ENCODE measurements at places on chromosomes 6 and 20.
A peak's percentile ranks its signal among the peaks of the same experiment; 100 is the strongest.

- no peak for DNase-seq
Observed at GRCh38 chr20:15265581-15266309, 928.3 kb upstream of the FLRT3 start.

- DNase-seq, result no peak
Observed at GRCh38 chr6:12533586-12533985, 183.0 kb upstream of the PHACTR1 start.

GRCh38 chr6:34514593-34515472, 41.3 kb downstream of the SPDEF start:
- DNase-seq, result peak; percentile 35

- DNase-seq, result no peak
Observed at GRCh38 chr6:110874880-110875547, 429 bp downstream of the AMD1 start.

DNA sequence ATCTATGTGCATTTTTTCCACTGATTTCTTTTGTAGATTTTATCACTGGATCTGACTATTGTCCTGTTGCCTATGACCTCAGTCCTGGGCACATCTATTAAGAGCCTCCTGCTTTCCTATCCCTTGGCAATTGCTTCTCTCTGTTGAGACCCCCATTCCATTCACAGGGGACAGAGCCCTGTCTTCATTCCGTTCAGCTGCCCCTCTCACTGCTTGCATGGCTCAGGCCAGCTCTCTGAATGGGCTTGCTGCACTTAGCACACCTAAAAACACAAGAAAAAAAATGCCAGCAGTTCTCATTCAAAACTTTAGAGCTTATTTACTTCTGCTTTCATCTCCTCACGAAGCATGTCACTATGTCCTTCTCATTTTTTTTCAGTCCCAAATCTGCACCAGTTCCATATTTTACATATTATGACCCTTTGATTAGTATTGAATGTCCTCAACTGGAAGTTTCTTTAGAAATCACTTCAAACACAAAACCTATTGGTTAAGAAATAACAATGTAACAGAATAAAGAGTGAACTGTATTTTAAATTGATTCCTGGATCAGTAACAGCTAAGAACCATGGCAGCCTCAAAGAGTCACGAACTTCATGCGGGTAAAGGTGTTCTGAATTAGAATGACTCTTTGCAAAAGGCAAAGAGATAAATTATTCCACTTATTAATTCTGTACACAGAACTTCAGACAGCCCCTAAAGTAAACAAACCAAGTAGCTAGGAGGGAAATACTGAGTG, 616.5 kb downstream of the C6orf118 start:
- DNase-seq, result no peak

DNA sequence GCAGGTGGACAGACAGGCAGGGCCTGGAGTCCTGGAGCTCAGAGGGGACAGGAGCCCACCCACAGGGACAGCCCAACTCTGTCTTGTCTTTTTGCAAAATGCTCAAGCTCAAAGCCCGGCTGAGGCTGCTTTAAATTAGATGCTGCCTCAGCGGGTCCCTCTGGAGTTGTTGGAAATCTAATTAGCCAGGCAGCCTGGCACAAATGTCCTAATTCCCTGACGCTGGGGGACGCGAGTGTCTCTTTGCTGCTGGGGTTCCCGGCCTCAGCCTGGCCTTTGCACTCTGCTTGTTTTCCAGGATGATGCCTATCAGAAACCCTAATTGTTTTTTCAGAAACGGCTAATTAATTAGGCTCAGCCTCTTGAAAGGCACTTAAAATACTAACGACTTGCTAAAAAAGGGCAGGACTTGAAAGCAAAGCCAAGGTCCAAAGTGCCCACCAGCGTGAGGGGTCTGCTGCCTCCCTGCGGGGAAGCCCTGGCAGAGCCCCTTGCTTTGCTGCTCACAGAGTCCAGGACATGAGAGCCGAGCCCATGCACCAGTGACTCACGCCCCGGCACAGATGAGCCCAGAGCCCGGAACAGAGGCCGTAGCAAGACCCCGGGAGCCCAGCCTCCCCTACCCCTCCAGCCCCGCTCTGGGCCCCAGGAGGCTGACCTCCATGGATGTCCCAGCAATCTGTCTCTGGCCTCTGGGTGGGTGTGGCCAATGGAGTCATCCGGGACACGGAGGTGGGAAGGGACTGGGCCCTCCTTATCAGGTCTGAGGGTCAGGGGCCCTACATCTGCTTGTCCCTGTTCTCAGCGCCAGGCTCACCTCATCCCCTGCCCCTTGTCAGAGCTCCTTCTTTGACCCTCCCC, 46.0 kb upstream of the BHLHE23 start:
- DNase-seq, result no peak

GRCh38 chr6:24330137-24330732, 27.6 kb downstream of the DCDC2 start:
- no peak for DNase-seq

- no peak for DNase-seq
Observed at GRCh38 chr6:138205437-138206094, 12.7 kb downstream of the PBOV1 start.

- no peak for DNase-seq
Observed at GRCh38 chr6:145733207-145733606, 2.1 kb downstream of the EPM2A start.

GRCh38 chr20:14918976-14919375, 581.6 kb upstream of the FLRT3 start:
- DNase-seq, result no peak

DNA sequence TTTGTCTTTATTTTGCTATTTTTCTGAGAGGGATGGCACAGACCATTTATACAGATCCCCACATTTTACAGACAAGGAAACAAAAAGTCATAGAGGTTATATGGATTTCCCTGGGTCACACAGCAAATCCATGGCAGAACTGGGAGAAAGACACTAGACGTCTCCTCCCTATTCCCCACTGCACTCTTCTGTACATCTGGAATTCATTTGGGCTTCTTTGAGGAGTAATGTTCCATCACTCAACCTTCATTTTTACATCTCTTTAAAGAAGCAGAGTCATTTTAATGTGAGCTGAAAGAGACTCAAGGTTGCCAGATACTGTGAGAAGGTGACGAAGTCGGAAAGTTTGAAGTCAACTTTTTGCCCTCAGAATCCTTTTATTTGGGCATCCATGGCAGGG, 207.3 kb downstream of the OTOR start:
- DNase-seq, result no peak

GRCh38 chr20:62875419-62876361, 14.1 kb upstream of the TCFL5 start:
- peak; percentile 20 for DNase-seq

DNA sequence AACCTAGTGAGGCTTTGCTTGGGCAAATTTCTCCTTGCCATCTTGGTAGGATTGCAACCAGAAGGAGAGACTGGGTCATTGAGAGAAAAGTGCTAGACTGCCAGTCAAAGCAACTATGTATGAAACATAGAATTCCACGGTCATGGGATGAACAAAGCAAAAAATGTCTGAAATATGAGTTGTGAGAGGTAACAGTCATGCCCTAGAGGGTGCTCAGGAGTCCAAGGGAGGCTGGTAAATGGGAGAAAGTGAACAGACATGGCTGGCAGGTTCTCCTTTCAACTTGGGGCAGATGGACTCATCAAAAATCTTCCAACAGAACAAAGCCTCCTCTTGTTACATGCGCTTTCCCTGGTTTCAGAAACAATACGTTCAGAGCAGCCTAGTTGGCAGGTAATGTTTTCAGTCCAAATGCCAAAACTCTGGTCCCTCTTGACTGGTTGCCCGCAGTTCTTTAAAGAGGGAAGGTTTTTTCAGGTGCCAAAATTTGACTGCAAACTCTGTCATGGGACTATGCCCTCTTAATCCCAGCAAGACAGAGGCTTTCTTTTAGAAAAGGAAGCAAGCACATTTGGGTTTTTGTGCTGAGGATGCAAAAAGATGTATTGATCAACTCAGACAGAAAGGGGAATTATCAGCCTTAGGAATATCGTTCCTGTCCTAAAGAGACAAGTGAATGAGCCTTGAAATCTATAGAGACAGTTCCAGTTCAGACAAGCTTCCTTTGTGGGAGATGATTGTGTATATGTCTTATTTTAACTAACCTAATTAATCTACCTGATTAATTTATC, 68.5 kb upstream of the SASH1 start:
- no peak for DNase-seq

DNA sequence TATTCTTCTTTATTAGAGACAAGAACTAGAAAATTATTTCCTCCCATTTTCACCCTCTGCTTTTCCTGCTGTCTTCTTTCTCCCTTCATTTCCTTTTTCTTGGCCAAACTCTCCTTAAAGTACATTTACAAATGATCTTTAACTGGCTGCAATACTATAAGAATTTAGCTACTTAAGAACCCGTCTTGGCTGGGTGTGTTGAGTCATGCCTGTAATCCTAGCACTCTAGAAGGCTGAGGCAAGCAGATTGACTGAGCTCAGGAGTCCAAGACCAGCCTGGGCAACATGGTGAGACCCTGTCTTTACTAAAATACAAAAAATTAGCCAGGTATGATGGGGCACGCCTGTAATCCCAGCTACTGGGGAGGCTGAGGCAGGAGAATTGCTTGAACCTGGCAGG, 39.3 kb upstream of the SRPK1 start:
- DNase-seq, result no peak

- DNase-seq, result no peak
Observed at GRCh38 chr6:76707630-76708029, 635.2 kb upstream of the IMPG1 start.

DNA sequence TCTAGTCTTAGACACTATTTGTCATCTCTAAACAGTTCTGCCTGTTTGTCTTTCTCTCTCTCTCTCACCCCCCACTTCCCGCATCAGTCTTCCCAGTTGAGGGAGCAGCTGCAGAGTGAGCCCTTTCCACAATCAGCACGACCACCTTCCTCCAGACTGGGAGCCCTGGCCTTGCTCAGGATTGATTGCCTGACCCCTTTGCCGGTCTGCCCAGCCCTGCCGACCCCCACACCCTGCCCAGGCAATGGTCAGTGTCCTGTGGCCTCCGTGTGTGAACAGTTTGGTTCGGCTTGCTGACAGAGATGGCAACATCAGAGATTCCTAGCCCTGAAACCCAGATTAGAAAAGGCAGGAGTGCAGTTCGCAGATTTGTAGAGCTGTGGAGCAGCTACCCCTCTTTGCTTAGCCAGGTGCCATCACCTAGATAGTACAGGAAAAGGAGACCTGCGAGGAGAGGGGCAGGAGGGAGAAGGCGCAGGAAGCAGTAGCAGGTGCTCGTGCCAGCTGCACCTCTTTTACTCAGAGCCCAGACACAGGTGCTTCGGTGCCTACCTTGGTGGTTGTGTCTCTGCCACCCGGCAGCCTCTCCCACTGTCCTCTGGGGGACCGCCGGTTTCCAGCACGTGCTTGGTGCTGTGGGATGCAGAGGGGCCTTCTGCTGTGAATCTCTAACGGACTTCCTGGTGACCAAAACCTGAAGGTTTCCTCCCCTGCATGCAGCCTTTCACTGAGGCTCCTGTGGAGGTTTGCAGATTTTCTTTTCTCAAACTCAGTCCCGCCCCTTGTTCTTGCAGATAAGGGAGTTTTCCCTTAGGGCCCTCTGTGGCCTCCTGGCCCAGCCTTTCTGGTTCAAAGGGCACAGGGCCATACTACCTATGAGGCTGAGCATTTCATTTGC, 92.4 kb downstream of the SCML4 start:
- no peak for DNase-seq

DNA sequence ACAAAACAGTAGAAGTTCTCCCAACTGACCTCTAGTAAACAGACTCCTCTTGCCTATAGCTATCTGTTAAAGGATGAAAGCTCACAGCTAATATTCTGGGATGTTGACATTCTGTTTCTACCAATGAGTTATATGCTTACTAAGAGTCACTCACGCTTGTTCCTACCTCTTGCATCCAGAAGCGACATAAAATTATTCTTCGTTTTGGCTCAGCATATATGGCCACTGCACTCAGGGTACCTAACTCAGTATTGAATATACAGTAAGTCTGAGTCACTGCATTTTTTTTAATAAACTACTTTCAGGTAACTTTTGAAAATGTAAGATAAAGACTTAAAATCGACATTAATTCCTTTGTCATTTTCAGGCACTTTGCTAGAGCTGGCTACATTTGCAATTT, 214.4 kb upstream of the STXBP5 start:
- no peak for DNase-seq

GRCh38 chr20:7841971-7842310, 98.3 kb downstream of the HAO1 start:
- no peak for DNase-seq

DNA sequence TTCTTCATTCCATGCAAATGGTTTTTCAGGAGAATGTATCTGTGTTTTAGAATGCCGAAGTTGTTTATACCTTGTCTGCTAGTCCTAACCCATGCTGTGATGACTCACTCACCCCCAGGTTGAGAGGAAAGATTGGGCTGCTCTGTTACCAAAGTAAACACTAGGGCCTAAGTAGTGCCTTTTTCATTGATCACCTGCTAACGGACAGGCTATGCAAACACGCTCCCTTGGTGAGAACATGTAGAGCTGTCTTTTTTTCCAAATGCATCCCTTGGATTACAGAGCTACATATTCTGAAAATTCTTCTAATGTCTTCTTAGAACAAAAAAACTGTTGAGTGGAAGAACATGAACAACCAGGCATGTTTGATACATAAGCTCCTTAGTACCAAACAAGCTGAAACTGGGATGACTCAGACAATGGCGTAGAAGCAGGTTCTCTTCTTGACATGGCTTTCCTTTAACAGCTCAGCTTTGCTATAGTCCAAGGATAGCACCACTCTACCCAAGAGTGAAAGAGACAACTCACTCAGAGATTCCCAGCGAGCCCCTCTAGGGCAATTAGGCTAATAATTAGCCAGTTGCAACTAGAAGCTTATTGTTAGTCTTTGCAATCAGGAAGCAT, 20.5 kb downstream of the PERP start:
- DNase-seq, result no peak

GRCh38 chr6:132202574-132202973, 198.7 kb downstream of the MOXD1 start:
- no peak for DNase-seq
